ENCODE measurements at places on chromosomes 1 and 21. TPM values are rescaled to one million over a fixed set of nuclear protein-coding genes. Genes with fewer than 3 reads are reported as not detected.

- DNase-seq, result no peak
Observed at GRCh38 chr1:29603622-29604021, 367.3 kb downstream of the PTPRU start.

DNA sequence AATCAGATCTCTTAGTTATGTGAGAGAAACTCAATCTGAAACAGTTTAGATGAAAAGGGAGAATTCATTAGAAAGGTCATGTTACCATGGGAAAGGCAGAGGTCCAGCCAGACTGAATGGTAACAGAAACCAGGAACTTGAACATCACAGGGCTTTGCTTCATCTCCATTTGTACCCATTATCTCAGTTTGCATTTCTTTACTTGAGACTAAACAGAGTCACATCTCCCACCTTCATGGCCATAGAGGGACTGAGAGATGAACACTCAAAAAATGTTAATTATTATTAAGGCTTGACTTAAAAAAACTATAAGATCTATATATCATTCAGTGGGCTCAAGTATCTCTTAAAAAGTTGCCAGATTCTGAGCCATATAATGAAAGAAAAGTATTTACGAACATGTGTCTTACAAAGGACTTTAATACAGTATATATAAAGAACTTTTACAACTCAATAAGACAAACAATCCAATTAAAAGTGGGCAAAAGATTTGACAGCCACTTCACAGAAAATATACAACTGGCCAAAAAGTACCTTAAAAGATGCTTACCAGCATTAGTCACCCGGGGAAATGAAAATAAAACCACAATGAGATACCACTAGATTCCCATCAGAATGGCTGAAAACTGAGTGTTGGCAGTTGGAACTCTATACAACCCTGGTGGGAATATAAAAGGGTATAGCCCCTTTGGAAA, 13.2 kb downstream of the KYAT3 start:
- DNase-seq, result no peak

- no peak for DNase-seq
Observed at GRCh38 chr1:86517336-86517735, 29.5 kb upstream of the CLCA4 start.

IL20 gene
- not detected for total RNA-seq

DNA sequence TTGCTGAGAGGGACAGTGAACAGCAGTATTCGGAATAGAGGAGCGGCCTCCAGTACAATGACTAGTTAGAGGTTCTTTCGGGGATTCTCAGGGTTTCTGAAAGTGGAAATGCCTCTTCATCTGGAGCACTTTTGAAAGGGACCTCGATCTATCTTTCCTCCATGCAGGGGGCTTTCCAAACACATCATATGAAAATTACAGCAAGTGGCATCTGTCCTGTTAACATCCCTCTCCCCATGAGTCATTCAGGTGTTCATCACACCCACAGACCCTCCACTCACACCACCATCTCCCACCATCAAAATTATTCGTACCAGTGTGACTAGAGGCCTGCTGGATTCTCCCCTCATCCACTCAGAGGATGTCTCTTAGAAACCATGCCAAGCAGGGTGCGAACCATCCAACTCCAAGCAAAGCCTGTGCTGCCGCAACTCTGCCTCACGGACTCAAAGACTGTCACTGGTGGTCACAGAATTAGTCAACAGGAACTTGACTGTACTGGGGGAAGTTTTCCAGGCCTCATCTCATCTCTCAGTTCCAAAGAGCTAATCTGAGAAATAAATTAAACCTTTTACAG, 211.1 kb downstream of the MRPL39 start:
- DNase-seq, result no peak

Data from mucosa of gallbladder (tissue), 1 donor.